Muscle of back (tissue), 13 donors: ENCODE measurements at places on chromosomes 12 and 14.

DNA sequence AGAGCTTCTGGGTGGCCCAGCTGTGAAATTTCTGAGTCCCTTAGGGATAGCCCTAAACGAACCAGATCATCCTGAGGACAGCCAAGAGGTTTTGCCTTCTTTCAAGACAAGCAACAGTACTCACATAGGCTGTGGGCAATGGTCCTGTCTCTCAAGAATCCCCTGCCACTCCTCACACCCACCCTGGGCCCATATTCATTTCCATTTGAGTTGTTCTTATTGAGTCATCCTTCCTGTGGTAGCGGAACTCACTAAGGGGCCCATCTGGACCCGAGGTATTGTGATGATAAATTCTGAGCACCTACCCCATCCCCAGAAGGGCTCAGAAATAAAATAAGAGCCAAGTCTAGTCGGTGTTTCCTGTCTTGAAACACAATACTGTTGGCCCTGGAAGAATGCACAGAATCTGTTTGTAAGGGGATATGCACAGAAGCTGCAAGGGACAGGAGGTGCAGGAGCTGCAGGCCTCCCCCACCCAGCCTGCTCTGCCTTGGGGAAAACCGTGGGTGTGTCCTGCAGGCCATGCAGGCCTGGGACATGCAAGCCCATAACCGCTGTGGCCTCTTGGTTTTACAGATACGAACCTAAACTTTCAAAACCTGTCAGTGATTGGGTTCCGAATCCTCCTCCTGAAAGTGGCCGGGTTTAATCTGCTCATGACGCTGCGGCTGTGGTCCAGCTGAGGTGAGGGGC is 38.9 kb downstream of the DAD1 start:
- DNase-seq = no peak

DNA sequence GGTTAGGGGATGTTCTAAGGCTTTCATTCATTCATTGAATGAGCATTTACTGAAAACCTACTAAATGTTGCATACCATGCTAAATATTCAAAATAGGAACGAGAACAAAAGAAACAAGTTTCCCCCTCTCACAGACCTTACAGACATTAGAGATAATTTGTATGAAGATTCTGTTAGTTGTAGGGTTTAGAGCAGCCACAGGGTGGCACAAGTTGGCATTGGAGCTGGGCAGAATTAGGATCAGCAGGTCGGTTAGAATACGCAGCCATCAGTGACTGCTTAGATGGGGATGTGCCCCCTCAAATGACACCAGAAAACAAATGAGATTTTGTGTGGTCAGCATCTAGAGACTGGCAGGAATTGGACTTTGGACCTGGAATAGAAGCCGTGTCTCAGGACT is 166.3 kb upstream of the DAAM1 start:
- no peak for DNase-seq

- DNase-seq = peak; percentile 38
Measured at GRCh38 chr12:77923882-77924281, 93.2 kb downstream of the NAV3 start.

DNA sequence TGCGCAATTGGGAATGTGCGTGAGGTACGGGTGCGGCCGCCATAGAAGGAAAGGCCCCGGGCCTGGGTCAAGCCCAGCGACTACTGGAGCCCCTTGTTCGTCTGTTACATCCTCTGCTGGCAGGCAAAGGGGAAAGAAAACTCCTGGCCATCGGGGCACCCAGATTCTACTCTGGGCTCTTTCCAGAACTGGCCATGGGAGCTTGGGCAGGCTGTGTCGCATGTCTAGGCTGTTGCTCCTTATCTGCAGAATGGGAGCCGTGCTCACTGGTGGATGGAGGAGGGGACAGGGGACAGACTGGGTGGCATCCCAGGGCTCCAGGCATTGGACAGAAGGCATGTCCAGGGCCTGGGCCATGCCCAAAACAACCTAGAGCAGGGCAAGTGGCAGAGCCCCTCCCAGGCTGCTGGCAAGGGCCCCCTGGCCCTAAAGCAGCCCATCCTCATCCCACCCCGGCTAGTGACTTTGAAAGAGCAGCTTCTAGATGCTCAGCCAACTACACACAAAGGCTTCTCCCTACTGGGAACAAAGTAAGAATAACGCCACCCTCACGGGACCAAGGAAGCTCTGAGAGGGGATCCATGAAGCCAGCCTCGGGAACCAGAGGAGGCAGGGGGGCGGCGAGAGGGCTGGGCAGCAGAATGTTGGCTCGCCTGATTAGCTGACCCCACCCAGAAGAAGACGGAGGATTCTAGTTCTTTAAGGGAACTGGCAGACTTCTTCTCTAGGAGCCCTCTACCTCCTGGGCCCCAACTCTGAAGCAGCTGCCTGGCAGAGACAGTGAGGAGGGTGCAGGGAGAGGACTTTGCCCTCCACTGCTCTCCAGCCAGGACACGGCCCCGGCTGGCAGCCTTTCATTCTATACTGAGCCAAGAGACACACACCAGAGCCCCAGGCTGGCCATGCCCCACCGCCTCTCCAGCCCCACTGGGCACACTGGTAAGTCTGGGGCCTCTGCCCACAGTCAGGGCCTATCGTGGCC is 96.8 kb downstream of the SINHCAF start:
- DNase-seq = peak; percentile 37

GRCh38 chr12:47366157-47366556 is 286.4 kb upstream of the AMIGO2 start:
- DNase-seq = peak; percentile 44

DNA sequence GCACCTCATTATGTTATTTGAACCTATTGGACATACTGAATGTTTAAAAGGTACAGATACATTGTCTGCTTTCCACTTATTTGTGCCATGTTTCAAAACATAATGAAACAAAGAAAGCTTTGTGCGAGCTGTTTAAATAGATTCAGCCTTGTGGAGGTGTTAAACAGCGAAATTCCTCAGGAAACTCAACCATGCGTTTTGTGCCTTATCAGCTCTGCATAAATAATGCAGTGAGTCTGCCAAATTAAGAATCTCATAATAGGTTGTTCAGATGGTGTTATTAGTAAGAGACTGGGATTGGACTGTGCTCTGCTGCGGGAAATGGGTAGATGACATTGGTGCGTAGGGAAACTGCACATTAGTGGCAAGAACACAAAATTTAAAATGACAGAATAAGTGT is 163.7 kb upstream of the CLEC14A start:
- DNase-seq = no peak

GRCh38 chr14:95326987-95327386 is 7.3 kb upstream of the CLMN start:
- DNase-seq = no peak

GRCh38 chr12:13197032-13197431 is 506 bp downstream of the EMP1 start:
- DNase-seq = no peak

- DNase-seq = no peak
Measured at GRCh38 chr12:46659824-46660223, 166.0 kb downstream of the SLC38A4 start.

GRCh38 chr12:34046570-34046969 is 24.3 kb downstream of the ALG10 start:
- DNase-seq = no peak

DNA sequence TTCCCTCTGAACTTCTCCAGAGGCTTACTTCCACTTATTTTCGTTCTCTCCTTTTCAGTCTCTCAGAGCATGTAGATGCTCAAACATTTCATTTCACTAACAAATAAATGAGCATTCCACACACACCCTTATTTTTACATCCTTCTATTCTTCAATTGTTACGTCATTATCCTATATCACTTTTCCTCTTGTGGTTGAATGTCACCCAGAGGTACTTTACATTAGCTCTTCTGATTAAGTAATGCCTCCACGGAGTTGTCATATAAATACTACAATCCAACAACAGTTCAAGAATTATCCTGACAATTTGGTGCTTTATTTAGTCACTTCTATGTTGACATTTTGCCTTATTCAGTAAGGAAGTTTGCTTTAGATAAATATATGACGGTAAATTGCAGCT is 18.4 kb downstream of the FAR2 start:
- no peak for DNase-seq

GRCh38 chr12:77494296-77494695 is 336.4 kb upstream of the NAV3 start:
- DNase-seq = no peak

- no peak for DNase-seq
Measured at GRCh38 chr12:51589060-51589459, 2.0 kb upstream of the SCN8A start.
